ENCODE measurements at places on chromosomes 11 and 22.

DNA sequence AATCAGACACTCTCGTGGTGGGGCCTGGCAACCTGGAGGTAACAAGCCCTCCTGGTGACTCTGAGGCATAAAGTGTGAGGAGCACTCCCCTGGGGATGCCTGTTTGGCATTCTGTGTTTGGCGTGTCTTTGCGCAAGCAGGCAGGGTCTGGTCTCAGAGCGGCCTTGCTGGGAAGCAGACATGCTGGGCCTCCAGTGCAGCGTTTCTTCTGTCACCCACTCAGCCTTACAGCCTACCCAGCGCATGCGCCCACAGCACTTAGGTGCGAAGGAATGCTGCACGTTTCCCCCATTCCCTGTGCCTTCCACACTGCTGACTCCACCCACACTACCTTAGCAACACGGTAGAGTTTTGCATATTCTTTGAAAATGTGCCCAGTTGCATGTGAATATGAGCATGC is 7.4 kb upstream of the CXCR5 start:
- no peak for DNase-seq

GRCh38 chr22:19672054-19672776 is 42.1 kb upstream of the SEPTIN5 start:
- DNase-seq: no peak

GRCh38 chr11:61390161-61390560 is 2.2 kb upstream of the TMEM216 start:
- DNase-seq: no peak

- no peak for DNase-seq
Measured at GRCh38 chr11:60498399-60498798, 5.8 kb downstream of the MS4A12 start.

- peak; percentile 8 for DNase-seq
Measured at GRCh38 chr22:40310768-40311120, 35.6 kb upstream of the ADSL start.
